ENCODE measurements at places on chromosomes 7 and 10.

GRCh38 chr7:2834748-2835441 lies 9.2 kb downstream of the GNA12 start:
- DNase-seq: no peak

- DNase-seq: no peak
These were observed 304.4 kb upstream of the SHH start for GRCh38 chr7:156116514-156117215.

GRCh38 chr10:110460111-110460809 lies 37.4 kb upstream of the DUSP5 start:
- DNase-seq: no peak

- no peak for DNase-seq
These were observed 37.6 kb downstream of the PPIF start for GRCh38 chr10:79384773-79385391.

GRCh38 chr7:9200626-9201025 lies 767.2 kb downstream of the NXPH1 start:
- no peak for DNase-seq
